NCI-H1417 (cell line): ENCODE measurements at places on chromosomes 3 and 15.

GRCh38 chr3:128226795-128227395 lies 73.6 kb downstream of the EEFSEC start:
- no peak for DNase-seq

- no peak for DNase-seq
Observed at GRCh38 chr15:77060546-77060945, 10.4 kb downstream of the TSPAN3 start.

- DNase-seq = no peak
Observed at GRCh38 chr3:47888986-47889757, 86.2 kb downstream of the DHX30 start.

DNA sequence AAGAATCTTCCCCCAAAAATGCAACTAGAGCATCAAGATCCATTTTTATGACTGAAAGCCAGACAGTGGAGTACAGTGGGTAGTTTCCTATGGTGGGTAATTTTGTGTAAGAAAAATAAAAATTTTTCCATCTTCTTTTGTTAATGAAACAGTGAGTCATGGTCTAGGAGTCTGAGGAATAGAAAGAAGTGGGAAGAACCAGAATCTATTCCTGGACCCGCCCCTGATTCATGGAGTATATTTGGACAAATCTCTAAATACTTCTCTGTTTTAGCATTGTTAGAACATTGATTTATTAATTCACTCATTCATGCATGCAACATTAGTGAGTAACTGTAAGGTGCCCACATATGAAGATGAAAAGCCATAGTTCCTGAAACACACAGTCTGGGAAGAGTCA lies 304.5 kb upstream of the GPR149 start:
- no peak for DNase-seq

GRCh38 chr3:193790086-193790990 lies 197.3 kb downstream of the OPA1 start:
- DNase-seq = no peak

GRCh38 chr15:67520321-67521028 lies 456 bp upstream of the C15orf61 start:
- no peak for DNase-seq

- no peak for DNase-seq
Observed at GRCh38 chr3:172561897-172562640, 38.8 kb upstream of the TNFSF10 start.

- DNase-seq = no peak
Observed at GRCh38 chr3:19898721-19899120, 35.3 kb downstream of the EFHB start.

GRCh38 chr15:35007397-35007796 lies 19.3 kb upstream of the ZNF770 start:
- no peak for DNase-seq

DNA sequence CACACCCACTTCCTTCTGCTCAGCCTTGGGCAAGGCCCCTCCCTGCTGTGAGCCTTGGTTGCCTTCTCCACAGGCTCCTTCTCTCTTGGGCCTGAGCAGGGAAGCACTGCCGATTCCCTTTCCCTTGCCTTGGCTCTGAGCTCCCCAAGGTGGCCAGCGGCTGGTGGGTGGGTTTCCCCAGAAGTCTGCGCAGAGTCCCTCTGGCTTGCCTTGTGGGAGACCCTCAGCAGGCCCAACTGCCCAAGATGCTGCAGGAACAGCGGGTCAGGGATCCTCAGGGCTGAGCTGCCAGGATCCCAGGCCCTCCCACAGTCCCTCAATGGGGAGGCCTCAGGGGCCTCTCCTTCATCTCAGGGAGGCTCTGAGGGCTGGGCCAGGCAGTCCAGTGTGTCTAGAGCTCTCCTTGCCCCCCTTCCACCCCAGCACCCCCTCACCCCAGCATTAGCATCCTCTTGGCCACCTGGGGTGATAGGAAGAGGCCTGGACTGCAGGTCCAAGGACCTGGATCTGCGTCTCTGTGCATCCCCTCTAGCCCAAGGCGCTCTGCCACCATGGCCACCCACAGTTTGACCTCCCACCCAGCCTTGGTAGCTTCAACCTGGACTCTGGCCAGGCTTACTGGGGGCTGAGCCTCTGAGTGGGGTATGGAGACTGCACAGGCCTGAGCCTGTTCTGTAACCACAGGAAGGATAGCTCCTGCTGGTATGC lies 68.6 kb downstream of the EXOG start:
- DNase-seq = no peak

- DNase-seq = no peak
Observed at GRCh38 chr3:8619548-8619947, 25.1 kb downstream of the SSUH2 start.
